Keratinocyte (primary cell): ENCODE measurements at places on chromosomes 1 and 21. TPM values are rescaled to one million over a fixed set of nuclear protein-coding genes. Genes with fewer than 3 reads are reported as not detected.

DNA sequence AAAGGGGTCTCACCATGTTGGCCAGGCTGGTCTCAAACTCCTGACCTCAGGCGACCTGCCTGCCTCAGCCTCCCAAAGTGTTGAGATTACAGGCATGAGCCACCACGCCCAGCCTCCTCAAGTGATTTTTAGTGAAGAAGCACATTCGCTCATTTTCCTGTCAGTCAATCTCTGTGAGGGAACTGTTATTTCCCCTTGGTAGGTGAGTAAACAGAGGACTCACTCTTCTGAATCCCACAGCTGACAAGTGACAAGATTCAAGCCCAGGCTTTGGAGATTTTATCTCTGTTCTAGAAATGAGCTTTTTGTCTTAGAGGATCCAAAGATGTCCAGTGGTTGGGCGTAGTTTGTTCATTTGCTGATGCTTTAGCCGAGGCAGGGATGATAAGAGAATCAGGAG lies 43.9 kb upstream of the TACSTD2 start:
- H3K4me3 ChIP-seq, result no peak overlapping the region
- no peak overlapping the region for H3K27ac ChIP-seq
- no peaks in the 10 kb centered on the region for H3K36me3 ChIP-seq
- H3K4me1 ChIP-seq, result peaks cover 33% of the 10 kb centered on the region
- no peak for DNase-seq
- no peaks in the 10 kb centered on the region for H3K27me3 ChIP-seq

DNA sequence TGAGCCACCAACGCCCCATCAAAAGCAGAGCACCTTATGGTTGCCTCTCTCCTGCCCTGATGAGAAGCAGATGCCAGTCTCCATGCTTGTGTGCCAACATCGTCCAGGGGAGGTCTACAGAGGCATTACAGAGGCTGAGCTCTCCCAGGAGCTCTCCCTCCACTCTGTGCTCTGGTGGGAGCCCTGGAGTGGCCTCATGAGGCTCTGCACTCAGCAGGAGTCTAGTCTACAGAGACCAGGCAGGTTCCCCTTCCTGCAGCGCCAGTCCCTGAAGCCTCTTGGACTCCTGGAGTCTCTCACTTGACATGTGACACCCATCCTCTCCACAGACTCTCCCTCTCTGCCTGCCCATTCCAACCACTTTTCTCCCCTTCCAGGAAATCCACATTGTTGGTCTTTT lies 3.4 kb downstream of the DCST1 start:
- H3K36me3 ChIP-seq, result no peaks in the 10 kb centered on the region
- no peaks in the 10 kb centered on the region for H3K27me3 ChIP-seq
- H3K4me1 ChIP-seq, result peaks cover 31% of the 10 kb centered on the region
- H3K27ac ChIP-seq, result no peak overlapping the region

- H3K36me3 ChIP-seq, result no peaks in the 10 kb centered on the region
- H3K4me1 ChIP-seq, result no peaks in the 10 kb centered on the region
- no peak overlapping the region for H3K27ac ChIP-seq
Observed at GRCh38 chr21:44415073-44416025, 40.0 kb upstream of the LRRC3 start.

DNA sequence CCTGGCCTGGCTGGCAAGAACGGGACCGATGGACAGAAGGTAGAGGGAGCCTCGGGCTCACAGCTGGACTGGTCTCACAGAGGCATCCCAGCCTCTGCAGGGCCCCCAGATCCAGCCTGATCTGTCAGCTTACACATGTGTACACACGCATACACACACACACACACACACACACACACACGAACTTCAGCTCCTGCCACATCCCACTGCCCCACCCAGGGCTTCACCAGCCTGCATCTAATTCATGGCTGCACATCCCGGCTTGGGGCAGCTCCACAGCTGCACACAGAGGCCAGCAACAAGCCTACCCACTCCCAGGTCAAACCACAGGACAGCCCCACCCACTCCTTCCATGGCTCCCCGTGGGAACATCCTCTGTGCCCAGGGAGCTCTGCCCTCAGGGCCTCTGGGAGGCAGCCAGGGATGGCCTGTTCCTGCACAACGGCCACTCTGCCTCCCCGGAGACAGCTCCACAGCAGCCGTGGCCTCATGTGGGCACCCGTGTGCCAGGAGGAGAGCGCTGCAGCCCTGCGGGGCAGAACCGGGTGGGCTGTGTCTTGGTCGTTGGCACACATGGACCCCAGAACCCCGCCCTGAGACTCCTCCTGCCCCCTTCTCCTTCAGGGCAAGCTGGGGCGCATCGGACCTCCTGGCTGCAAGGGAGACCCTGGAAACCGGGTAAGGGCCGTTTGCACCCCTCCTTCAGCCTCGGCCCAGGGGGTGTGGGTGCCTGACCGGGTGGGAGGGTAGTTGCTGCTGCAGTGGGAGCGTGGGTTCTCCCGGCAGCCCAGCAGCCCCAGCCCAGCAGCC lies 19.1 kb downstream of the COL6A2 start:
- H3K27ac ChIP-seq, result no peak overlapping the region
- H3K36me3 ChIP-seq, result no peaks in the 10 kb centered on the region
- H3K4me3 ChIP-seq, result no peak overlapping the region
- no peaks in the 10 kb centered on the region for H3K4me1 ChIP-seq
- no peaks in the 10 kb centered on the region for H3K27me3 ChIP-seq
- no peak for DNase-seq

HCRTR1 gene
- polyA plus RNA-seq, result not detected in 3 replicates

CSDE1 gene
- polyA plus RNA-seq, result 190 to 268 TPM (median 249 TPM) in 3 replicates

C21orf58 gene
- 0.50 to 1.4 TPM (median 1.2 TPM) in 3 replicates for polyA plus RNA-seq
